ENCODE measurements at places on chromosomes 2 and 18. TPM values are rescaled to one million over a fixed set of nuclear protein-coding genes. Genes with fewer than 3 reads are reported as not detected.

The AQP12B gene
- total RNA-seq: not detected

The PPP1R1C gene
- 4.8 TPM for total RNA-seq

The TMEM127 gene
- 37.8 TPM for total RNA-seq

The KCNS3 gene
- total RNA-seq: 4.4 TPM

The CFAP210 gene
- total RNA-seq: not detected

The AMER3 gene
- not detected for total RNA-seq

The TRIM43 gene
- total RNA-seq: not detected

The DNAJB2 gene
- 27.5 TPM for total RNA-seq

The FOXD4L1 gene
- total RNA-seq: not detected
